Thoracic aorta (tissue), 2 donors: ENCODE measurements at places on chromosomes 11 and 22. TPM values are rescaled to one million over a fixed set of nuclear protein-coding genes. Genes with fewer than 3 reads are reported as not detected.

The CEND1 gene
- total RNA-seq: not detected

- no peak for DNase-seq
Observed at GRCh38 chr11:47204637-47204989, 10.2 kb upstream of the DDB2 start.

- DNase-seq: no peak
Observed at GRCh38 chr22:17990147-17990546, 34.2 kb downstream of the MICAL3 start.

GRCh38 chr11:37747121-37747520 lies 1149.1 kb upstream of the RAG2 start:
- no peak for DNase-seq

- no peak for DNase-seq
Observed at GRCh38 chr11:45091563-45092403, 54.7 kb upstream of the PRDM11 start.

- DNase-seq: no peak
Observed at GRCh38 chr11:13698132-13698531, 29.7 kb downstream of the FAR1 start.

DNA sequence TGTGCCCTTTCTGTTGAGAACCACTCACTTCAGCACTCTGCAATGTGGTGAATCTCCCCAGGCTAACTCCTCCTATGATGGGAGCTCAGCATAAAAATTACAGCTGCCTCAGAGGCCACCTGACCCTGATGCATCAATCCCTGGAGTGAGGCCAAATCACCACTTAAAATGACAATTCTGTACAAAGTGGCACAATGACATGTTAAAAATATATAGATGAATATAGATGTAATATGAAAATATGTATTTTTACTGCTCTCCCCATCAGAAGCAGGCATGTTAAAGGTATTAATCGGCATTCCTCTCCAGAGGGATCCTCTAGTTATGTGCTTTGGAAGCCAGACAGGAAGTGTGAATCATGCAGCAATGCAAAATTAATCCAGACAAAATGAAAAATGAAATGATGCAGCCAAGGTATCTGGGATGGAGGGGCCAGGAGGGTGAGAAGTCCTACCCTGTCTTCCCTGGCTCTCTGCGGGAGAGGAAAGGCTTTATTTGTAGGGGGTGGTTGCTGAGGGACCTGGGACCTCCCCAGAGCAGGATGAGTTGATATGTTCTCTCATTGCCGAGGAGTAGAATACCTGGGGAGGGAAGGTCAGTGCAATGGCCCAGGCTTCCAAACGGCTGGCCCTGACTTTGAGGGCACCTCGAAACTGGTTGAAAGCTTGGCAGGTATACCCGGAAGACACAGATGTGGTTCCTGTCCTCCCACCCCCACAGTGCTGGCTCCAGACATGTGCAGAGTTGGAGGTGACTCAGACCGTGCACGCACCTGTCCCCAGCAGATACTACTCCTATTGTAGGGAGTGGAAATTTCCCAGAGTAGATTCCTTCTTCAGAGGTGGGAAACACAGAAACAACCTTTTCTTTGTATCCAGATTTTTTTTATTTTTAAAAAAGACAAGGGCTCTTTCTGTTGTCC lies 347.9 kb upstream of the NCAM1 start:
- DNase-seq: no peak

GRCh38 chr11:12149672-12150225 lies 39.4 kb downstream of the MICAL2 start:
- no peak for DNase-seq

The OR51B5 gene
- 4.2 TPM for total RNA-seq

GRCh38 chr11:70926543-70927201 lies 325.7 kb downstream of the SHANK2 start:
- no peak for DNase-seq

- no peak for DNase-seq
Observed at GRCh38 chr11:101436511-101437142, 147.2 kb downstream of the TRPC6 start.

DNA sequence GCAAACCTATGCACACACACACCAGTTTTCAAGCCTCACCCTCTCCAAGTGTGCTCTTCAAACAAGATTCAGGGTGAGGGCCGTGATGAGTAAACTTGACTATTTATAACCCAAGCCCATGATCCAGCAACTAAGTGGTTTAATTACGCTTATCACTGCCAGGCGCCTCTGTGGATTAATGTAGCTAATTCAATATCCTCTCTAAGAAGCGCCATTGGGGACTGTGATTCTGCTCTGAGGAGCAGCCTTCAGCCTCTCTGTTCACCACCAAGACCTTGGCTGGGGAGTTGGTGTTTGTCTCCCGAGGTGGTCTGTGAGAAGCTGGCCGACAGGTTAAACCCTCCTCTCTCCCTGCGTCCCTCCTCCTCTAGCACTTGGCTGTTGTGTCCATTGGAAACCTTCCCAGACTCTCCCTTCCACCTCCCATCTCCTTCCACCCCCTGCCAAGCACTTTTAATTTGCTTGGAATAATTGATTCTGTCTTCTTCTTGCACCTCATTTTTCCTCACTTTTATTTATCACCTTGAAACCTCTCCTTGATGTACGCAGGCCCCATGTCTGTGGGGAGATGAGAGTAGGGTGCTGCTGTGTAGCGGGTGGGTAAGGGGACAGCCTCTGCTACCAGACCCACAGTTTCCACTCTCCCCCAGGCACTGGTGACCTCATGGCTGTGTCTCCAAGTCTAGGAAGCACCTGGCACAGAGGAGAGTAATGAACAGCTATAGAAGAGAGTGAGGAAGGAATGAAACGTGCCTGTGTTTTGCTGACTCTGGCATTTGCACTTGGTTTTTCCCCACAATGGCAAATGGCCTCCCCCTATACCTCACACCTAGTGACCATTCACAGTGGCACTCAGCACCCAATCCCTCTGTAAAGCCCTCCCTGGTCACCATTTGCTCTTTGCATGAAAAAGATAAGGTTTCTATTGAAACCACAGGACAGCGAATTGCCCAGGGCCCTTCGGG lies 236.6 kb downstream of the GRIK4 start:
- DNase-seq: no peak

DNA sequence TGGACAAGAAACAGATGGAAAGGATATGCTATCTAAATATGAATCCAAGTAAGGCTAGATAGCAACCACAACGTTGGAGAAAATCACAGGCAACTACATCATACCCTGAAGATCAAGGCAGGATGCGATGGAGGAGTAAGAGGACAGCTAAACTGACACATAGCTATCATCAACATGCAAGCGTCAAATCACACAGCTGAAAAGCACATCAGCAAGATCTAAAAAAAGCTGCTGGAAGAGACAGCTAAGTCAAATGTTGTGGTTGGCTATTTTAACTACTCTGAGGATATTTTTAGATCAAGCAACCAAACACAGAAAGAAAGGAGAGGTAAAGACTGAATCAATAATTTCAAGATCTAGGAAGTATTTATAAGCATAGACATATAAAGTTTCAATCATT lies 466.9 kb downstream of the BRD1 start:
- DNase-seq: no peak

- no peak for DNase-seq
Observed at GRCh38 chr11:69352166-69352565, 58.2 kb downstream of the MYEOV start.
